Heart right ventricle (tissue), 16 donors: ENCODE measurements at places on chromosomes 7 and 10. TPM values are rescaled to one million over a fixed set of nuclear protein-coding genes. Genes with fewer than 3 reads are reported as not detected.

Gene DDC
- total RNA-seq: not detected

Gene GNGT1
- total RNA-seq: not detected

Gene SPACDR
- 0.44 TPM for total RNA-seq

DNA sequence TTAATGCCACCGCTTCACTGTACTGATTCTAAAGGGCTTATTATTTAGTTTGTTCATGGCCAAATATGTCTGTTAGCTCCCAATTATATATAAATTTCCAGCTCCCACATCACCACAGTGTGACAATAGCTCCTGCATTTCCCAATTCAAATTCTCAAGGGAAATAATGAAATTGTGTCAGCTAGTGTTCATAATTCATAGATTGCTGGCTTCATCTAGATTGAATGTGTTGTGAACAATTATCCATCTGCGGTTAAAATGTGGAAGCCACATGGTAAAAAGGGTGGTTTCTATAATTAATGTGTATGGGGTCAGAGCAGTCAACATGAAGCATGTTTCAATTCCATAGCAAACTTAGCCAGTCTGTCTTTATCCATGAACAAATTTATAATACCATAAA is 154.3 kb downstream of the SEMA3E start:
- no peak for DNase-seq
